ENCODE measurements at places on chromosomes 11 and 22.

DNA sequence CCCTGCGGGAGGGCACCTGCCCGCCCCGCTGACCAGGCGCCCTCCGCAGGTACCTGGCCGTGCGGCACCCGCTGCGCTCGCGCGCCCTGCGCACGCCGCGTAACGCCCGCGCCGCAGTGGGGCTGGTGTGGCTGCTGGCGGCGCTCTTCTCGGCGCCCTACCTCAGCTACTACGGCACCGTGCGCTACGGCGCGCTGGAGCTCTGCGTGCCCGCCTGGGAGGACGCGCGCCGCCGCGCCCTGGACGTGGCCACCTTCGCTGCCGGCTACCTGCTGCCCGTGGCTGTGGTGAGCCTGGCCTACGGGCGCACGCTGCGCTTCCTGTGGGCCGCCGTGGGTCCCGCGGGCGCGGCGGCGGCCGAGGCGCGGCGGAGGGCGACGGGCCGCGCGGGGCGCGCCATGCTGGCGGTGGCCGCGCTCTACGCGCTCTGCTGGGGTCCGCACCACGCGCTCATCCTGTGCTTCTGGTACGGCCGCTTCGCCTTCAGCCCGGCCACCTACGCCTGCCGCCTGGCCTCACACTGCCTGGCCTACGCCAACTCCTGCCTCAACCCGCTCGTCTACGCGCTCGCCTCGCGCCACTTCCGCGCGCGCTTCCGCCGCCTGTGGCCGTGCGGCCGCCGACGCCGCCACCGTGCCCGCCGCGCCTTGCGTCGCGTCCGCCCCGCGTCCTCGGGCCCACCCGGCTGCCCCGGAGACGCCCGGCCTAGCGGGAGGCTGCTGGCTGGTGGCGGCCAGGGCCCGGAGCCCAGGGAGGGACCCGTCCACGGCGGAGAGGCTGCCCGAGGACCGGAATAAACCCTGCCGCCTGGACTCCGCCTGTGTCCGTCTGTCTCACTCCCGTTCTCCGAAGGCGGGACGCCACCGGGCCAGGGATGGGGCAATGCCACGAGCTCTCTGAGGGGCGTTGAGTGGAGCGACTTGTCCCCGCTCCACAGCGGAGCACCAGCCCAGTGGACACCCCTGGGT, 1.8 kb downstream of the GALR3 start:
- no peak for DNase-seq

DNA sequence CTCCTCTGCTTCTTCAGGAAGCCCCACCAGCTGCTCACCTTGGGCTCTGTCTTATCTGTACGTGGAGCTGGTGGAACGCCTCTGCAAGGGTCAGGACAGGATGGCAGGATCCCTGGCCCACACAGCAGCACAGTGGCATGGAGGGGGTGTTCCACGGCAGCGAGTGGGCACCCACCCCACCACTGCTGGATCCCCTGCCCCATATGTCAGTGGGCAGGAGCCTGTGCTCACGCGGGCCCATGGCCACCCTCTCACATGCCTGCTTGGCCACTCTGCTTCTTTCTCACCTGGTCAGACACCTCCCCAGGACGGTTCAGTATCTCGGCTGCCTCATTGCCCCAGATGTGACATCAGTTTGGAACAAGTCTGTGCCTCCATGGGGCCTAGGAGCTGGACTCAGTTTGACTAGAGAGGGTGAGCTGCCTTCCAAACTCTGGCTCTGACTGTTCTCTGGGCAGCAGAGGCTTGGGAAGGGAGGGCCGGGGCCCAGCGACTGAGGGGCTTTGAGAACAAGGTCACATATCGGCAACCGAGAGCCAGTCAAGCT, 98.1 kb upstream of the LMO1 start:
- DNase-seq, result no peak

- peak; percentile 39 for DNase-seq
Measured at GRCh38 chr22:32644252-32645100, 157.0 kb upstream of the TIMP3 start.

- no peak for DNase-seq
Measured at GRCh38 chr22:44430716-44431115, 67.3 kb downstream of the RTL6 start.

GRCh38 chr11:119339589-119340334, 921 bp downstream of the C1QTNF5 start:
- peak; percentile 70 for DNase-seq

DNA sequence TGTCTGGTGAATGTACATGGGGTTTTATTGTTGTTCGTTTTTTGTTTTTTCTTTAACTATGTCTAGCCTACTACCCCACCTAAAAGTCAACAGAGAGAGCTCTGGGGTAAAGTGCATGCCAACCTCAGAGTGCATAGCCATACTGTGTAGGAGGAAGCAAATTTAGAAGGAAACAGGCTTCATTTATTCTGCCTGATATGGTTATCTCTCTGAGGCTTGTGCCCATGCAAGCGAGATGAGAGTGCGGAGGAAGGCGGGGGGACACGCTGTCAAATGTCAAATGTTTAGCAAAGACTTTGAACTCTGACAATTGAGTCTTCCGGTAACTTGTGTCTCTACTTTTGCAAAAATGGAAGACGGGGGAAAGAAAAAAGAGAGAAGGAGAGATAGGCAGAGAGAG, 295.5 kb downstream of the ETS1 start:
- no peak for DNase-seq

All from uterus (tissue), 4 donors.